Panc1 (cell line): ENCODE measurements at places on chromosomes 6 and 20.

- DNase-seq: no peak
These were observed 3.4 kb upstream of the HLA-A start for GRCh38 chr6:29938746-29939508.

DNA sequence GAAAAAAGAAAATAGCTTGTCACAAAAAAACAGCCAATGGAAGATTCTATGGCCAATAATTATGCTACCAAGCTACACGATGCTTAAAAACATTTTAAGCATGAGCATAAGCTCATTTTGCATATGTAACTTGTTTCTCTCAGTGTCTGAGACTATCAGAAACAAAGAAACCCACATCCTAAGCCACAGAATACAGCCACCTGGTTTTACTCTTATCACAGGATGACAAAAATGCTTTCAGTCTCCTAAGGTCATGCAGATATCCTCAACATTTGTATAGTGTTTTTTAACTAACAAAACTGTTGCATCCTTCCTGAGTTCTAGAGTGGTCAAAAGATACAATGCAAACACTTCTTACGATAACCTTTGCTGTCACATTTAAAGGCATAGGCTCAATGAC is 172.1 kb upstream of the RUNX2 start:
- no peak for DNase-seq

DNA sequence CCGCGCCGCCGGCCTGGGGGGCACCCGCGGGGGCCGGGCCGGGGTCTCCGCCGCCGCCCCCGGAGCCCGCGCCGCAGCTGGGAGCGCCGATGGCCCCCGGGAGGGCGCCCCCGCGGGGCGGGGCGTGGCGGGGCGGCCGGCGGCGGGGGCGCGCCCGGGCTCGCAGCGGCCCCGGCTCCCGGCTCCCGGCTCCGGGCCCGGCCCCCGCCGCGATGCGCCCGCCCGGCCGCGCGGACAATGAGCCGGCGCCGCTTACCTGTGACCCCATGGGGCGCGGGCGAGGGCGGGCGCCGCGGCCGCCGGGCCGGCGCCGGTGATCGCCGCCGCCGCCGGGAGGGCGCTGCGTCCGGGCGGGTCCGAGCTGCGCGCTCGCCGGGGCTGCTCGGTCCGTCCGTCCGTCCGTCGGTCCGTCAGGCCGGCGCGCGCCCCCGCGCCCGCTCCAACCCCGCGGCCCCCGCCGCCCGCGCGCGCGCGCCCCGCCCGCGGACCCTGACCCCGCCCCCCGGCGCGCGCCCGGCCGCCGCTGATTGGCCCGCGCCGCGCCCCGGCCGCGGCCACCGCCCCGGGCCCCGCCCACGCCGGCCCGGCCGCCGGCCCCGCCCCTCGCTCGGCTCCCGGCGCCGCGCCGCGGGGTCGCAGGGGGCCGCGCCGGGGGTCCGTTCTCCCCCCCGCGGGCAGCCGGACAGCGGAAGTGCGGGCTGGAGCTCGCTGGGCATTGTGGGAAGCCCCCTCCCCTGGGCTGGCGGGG is at the start of gene ZBTB46:
TSS of gene ZBTB46 (minus strand) at position 424 of the 748 bp plus-strand sequence. CDS start 40,507 bp downstream, outside the sequence.
- no peak for DNase-seq

GRCh38 chr20:58173091-58173490 is 55.4 kb downstream of the ANKRD60 start:
- no peak for DNase-seq

GRCh38 chr6:169249057-169249456 is 4.6 kb downstream of the THBS2 start:
- no peak for DNase-seq
